Neural progenitor cell (in vitro differentiated cells): ENCODE measurements at places on chromosomes 13 and 19.

- DNase-seq, result no peak
Measured at GRCh38 chr19:33876192-33876591, 79.5 kb downstream of the KCTD15 start.

- DNase-seq, result no peak
Measured at GRCh38 chr19:48413879-48414587, 20.6 kb downstream of the GRIN2D start.

DNA sequence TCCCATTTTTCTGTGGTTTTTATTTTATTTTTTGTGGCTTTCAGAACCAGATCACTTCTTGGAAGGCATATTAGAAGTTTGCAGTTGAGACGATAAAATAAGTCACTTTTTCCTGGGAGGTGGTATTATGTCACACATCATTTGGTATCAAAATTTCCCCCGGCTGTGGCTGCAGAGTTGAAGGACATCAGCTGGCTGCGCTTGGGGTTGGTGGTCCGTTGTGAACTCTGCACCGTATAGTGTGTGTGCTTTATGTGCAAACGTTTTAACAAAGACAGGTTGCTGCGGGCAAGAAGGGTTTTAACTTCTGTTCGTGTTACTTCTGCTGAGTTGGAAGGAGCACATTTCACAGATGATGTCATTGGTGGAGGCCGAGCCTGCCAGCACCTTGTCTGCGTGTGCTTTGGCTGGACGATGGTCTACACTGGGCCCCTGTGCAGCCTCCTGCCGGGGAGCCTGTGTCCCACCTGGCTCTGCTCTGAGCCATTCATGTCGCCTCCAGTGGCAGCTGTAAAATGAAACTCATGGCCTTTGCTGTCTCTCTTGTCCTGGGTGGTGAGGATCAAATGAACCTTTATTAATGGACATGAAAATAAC is 9.6 kb downstream of the ATP11A start:
- DNase-seq, result no peak

- no peak for DNase-seq
Measured at GRCh38 chr19:47490847-47491246, 6.8 kb upstream of the KPTN start.

- peak; percentile 67 for DNase-seq
Measured at GRCh38 chr19:44848812-44849447, 2.8 kb downstream of the NECTIN2 start.

DNA sequence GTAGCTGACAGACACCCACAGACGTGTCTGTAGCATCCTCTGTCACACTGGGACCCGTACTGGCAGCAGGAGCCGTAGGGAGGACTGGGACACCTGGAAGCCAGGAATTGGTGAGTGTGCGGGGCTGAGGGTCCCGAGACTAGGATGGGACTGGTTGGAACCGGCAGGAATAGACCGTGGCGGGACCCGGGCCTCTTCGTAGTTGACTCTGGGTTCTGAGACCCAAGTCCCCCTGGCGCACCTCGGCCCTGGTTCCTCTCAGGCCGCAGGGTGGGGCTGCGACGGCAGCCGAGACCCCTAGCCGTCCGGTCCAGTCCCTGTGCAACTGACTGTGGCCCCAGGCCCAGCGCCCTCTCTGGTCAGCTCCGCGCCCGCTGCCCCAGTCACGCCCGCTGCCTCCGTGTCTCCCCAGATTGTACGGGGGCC is 64.7 kb downstream of the ZNF823 start:
- DNase-seq, result no peak

DNA sequence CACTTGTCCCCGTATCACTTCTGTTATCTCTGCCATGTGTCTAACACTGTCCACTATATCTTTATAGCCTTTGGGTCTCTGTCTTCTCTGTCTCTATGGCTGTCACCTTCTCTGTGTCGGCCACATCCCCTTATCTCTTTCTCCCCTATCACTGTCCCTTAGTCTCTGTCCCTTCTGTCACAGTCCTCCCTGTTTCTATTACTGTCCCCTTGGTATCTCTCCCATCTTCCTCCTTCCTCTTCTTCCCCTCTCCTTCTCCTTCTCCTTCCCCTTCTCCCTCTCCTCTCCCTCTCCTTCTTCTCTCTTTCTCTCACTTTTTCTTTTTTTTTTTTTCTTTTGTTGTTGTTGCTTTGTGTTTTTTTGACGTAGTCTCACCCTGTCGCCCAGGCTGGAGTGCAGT is 34.7 kb upstream of the LRRC4B start:
- no peak for DNase-seq

DNA sequence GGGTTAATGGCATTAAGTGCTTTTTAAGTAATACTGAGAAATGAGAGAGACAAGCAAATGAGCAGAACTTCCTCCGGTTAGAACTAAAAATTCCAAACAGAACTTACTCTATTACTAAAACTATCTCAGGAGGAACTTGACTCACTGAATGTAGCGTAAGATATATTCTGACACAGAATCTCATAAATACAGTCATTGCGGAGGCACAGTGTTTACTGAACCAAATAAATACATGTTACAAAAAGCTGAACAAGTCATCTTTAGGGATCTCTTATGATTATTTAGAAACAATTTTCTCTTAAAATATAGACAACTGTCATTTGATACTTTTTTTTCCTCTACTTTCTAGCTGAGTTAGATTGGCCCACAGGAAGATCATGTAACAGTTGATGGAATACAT is 283.1 kb downstream of the KLF12 start:
- no peak for DNase-seq

DNA sequence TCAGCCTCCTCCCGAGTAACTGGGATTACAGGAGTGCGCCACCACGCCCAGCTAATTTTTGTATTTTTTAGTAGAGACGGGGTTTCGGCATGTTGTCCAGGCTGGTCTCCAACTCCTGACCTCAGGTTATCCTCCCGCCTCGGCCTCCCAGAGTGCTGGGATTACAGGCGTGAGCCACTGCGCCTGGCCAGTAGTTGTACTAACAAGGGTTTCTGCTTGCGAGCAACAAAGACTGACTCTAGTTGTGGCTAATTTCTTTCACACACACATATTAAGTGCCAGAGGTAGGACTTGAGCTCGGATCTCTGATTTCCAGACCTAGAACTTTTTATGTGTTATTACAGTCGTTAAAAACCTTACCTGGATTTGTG is 635 bp upstream of the PCCA start:
- DNase-seq, result peak; percentile 27

DNA sequence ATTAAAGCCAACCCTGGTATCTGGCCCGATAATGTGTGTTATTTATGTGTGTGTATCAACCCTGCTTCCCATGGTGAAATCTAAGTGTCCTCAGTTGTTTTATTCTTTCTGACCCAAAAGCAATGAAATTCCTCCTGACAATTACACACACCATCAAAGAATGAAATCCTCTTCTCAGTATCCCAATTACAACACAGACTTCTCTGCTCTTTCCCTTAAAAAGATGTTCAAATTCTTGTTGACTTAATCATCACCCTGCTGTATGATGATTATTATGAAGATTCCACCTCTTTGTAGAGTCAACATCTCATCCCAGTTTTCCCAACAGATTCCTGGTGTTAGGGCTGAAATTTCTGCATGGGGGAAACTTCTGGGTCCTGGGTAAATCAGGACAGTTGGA is 8.9 kb upstream of the TRPC4 start:
- DNase-seq, result no peak

- DNase-seq, result peak; percentile 39
Measured at GRCh38 chr13:50911081-50911631, 1.6 kb downstream of the RNASEH2B start.

DNA sequence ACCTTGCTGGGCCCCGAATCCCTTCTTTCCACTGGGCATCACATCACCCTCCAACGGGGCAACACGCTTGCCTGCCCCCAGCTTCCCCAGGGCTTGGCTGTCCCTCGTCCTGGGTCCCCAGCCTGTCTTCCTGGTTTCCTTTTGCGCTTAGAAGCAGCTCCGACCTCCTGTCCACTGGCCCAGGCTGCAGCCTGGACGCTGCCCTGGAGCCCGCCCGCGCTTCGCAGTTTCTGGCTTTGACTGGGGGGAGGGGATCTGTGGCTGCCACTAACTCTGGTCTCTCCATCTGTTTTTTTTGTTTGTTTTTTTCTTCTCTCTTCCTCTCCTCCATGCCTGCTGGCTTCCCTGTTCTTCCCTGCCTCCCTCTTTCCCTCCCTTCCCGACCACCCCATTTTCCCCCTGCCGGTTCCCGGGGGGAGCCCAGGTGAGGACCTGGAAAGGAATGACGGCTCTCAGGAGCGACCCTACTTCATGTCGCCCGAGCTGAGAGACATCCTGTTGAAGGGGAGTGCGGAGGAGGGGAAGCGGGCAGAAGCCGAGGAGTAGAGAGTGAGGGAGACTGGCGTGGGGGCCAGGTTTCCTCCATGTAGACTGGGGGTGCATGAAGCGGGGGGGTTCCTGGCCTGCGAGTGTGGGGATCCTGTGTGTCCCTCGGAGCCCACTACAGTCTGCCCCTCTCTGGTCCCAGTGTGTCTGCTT is 11.5 kb upstream of the ILF3 start:
- DNase-seq, result no peak

DNA sequence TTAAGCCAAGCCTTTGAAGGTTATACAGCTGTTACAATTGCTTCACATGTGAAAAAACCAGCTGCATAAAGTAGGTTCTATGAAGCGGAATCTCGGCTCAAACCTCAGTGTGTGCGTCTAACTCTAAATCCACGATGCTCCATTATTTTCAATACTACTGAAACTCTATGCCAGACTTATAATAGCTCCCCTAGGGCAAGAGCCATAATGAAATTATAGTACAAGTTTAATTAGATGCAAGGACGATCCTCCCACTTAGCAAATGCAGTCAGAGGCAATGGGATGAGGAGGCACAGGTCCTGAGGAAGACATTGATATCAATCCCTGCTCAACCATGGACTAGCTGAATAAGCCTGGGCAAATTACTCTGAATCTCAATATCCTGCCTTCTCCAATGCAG is 31.1 kb downstream of the SLC7A1 start:
- DNase-seq, result no peak

DNA sequence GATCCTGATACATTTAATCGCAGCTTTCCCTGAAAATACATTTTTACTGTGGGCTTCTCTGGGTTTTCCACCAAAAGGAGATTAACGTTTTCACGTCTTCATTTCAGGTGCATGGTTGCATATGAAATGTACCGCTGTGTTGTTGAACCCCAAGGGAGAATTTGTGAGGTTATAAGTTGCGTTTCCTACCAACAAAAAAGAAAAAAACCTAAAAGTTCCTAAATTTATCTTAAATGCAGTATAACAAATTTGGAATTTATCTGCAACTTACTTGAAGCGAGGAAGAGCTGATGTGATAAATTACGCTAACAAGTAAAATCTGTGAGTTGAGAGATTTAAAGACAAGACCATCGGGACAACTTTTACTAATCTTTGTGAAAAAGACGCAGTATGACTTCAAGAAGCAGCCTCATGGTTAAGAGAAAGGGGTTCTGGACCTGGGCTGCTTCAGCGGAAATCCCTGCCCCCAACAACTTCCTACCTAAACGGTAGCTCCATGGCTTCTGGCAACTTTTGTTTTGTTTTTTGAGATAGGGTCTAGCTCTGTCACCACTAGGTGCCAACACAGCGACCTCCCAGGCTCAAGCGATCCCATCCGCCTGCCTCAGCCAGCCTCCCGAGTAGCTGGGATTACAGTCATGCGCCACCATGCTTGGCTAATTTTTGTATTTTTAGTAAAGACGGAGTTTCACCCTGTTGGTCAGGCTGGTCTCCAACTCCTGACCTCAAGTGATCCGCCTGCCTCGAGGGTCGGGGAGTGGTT is 958 bp upstream of the OBI1 start:
- no peak for DNase-seq

DNA sequence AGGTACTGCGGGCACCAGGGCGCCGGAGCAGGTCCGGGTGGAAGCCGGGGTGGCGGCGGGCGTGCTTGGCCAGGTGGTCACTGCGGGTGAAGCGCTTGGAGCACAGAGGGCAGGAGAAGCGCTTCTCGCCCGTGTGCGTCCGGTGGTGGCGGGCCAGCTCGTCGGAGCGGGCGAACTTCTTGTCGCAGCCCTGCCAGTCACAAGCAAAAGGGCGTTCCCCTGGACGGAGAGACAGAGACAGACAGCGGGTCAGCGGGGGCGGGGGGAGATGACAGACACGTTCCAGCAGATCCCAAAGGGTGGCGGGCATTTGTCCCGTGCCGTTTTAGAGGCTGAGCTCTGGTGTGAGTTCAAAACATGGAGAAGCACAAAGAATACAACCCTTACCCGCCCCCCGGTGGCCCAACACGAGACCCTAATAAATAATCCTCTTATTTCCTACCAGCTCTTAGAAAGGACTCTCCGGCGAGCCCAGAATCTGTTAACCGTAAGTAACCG is 6.3 kb upstream of the REXO1 start:
- DNase-seq, result peak; percentile 72

DNA sequence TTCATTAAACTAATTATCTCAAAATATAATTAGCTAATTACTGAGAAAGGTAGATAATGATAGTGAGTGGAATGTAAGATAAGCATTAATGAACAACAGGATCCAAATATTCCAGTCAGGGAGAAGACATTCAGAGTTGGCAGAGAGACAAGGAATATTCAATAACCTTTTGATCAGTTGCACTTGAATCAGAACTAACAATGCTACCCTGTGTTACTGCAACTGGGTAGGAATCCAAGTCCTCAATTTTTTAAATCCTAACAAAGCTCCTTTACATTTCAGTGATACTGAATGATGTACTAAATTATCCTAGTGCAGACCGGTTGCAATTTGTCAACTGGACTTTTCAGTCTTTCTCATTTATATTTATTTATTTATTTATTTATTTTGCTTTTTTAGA is 107.1 kb upstream of the MIR17HG start:
- no peak for DNase-seq

- DNase-seq, result no peak
Measured at GRCh38 chr19:41694831-41695635, 7.0 kb upstream of the CEACAM7 start.

DNA sequence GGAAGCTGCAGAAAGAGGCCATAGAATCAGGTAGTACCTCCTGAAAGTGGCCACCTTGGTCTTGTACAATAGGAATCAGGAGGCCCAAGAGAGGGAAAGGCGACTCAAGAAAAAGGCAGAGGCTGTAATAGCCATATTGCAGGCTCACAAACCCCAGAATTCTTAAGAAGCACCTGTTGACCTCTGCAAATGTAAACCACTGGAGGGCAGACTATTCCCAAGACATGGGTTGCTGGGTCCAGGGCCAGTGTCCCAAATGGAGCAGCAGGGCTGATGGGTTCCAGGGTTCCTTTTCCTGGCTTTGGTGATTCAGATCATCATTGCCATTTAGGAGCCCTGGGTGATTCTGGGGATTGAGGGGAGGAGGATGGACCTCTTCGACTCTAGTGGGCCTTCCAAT is 167.6 kb downstream of the B3GLCT start:
- DNase-seq, result no peak

DNA sequence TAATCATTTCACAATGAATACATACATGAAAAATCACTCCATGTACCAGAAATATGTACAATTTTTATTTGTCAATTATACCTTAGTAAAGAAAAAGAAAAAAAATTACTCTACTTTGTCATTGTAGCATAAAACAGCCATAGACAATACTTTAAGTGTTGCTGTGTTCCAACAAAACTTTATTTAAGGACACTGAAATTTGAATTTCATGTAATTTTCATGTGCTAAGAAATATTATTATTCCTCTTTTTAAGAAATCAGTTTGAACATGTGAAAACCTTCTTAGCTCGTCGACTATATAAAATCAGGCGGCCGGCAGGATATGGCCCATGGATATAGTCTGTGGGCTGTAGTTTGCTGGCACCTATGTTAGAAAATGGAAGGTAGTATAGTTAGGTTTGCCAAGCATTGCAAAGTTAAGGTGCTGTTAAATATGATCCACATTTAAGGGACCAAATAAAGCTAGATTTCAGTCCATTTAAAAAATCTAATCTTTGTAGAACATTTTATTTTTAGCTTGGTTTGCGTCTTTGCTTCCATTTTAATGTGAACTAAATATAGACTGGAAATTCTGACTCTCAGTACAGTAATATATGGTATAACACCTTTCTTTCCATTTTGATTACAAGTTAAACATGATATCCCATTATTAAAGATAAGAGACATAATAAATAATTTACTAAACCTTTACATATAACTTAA is 6.5 kb downstream of the DGKH start:
- DNase-seq, result no peak
